Effector CD8-positive, alpha-beta T cell (primary cell): ENCODE measurements at places on chromosomes 6 and 20.

GRCh38 chr6:116047173-116047933 is 13.3 kb downstream of the FRK start:
- DNase-seq = no peak

GRCh38 chr6:47709160-47709559 is 10.8 kb downstream of the ADGRF4 start:
- DNase-seq = no peak

DNA sequence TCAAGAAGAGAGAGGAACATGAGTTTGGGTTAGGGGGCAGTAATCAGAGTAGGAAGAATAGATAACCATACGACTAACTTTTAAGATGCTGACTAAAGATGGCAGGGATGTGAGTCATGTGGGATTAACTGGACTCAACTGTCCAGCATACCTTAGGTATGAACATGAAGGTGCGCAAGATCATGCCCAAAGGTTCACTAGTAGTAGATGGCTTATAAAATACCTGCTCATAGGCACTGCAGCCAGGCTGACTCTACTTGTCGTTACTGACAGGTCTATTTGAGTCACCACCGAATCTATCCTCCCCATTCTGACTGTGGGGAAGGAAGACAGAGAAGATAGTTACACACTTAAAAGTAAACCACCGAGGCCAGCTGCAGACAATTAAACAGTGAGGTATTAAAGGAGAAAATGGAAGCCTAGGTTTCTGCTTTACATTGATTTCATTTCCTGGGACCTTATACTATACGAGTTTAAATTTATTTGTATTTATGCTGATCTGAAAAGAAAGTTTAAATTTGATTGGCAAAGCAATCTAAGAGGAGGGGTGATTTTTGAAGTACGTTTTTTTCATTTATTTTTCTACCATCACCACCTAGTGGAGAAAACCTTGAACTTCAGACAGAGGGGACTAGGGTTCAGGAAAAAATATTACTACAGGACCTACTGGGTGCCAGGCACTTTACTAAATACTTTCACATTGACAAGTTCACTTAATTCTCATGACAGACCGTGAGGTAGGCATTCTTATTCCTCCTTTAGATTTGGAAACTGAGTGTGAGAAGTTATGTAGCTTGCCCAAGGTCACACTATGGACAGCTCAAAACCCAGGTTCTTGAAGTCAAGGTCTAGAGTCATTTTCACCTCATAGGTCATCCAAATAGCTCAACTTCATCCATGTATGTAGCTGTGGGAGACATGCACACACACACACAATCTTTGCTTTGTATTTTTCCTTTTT is 4.0 kb upstream of the WRNIP1 start:
- no peak for DNase-seq

DNA sequence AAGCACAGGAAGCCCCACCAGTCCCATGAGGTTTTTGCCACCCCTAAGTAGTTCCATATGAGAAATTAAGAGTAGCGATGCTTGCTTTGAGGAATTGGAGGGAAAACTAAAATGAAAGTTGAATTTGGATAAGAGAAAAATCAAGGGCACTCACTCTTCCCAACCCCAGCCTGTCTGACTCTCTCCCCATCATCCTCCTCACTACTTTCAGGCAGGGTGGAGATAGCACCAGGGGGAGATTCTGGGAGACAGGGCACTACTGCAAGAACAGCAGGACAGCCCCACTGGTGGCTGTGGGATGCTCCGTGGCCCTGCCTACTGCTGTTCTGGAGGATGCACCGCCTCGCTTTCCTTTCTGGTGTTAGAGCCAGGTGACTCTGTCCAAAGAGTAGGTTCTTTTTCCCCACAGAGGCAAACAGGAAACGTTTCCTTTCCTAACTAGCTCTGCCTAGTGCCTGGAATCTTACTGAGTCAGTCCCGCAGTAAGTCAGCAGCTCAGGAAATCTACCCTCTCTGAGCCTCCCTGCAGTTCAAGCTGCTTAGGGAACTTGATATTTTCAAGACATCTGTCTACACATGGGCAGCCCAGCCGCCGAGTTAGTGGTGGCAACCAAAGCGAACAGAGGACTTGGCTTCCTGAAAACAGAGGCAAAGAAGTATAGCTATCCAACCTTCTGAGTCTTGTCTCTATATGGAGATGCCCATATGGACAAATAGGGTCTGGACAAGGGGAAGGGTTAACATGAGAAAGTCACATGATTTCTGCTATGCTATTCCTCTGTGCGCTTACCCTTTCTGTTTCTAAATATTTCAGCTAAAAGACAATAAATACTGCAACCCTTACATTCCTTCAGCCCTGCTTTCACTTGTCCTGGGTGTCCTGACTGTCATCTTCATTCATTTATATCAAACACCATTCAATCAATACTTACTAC is 11.4 kb downstream of the HLA-E start:
- DNase-seq = no peak
